Brain (organoid and tissue), 16 donors: ENCODE measurements at places on chromosomes 16 and 17. TPM values are rescaled to one million over a fixed set of nuclear protein-coding genes. Genes with fewer than 3 reads are reported as not detected.

Gene OR1E2
- polyA plus RNA-seq, result not detected

Gene DPEP3
- polyA plus RNA-seq, result 0.15 TPM

Gene PRR35
- polyA plus RNA-seq, result not detected

Gene TVP23A
- polyA plus RNA-seq, result 1.1 TPM

Gene CES3
- polyA plus RNA-seq, result 0.93 TPM

Gene HOXB1
- not detected for polyA plus RNA-seq

Gene TEKT5
- not detected for polyA plus RNA-seq

Gene CTRL
- polyA plus RNA-seq, result 1.0 TPM

Gene CAMKK1
- polyA plus RNA-seq, result 21.9 TPM

Gene CHAD
- 2.7 TPM for polyA plus RNA-seq

Gene KCNJ12
- polyA plus RNA-seq, result 2.9 TPM

Gene KIF2B
- polyA plus RNA-seq, result not detected

Gene RSL1D1
- polyA plus RNA-seq, result 66.8 TPM

Gene TNRC6A
- 10.1 TPM for polyA plus RNA-seq

Gene PMFBP1
- 0.41 TPM for polyA plus RNA-seq

Gene NEK8
- 2.1 TPM for polyA plus RNA-seq

Gene LCAT
- polyA plus RNA-seq, result 22.1 TPM

Gene DLX3
- polyA plus RNA-seq, result not detected

Gene G6PC1
- polyA plus RNA-seq, result not detected

Gene HIC1
- 2.6 TPM for polyA plus RNA-seq

Gene P2RX1
- polyA plus RNA-seq, result not detected

Gene HSPB9
- polyA plus RNA-seq, result 0.54 TPM

Gene ACADVL
- 229 TPM for polyA plus RNA-seq

Gene GUCY2D
- polyA plus RNA-seq, result not detected

Gene CHMP1A
- 100 TPM for polyA plus RNA-seq

Gene MSLN
- 0.63 TPM for polyA plus RNA-seq

Gene TP53TG3B
- 13.1 TPM for polyA plus RNA-seq

Gene MMP28
- polyA plus RNA-seq, result 8.9 TPM

Gene SHBG
- polyA plus RNA-seq, result 2.3 TPM

Gene CTDNEP1
- 310 TPM for polyA plus RNA-seq

Gene HOXB6
- 31.9 TPM for polyA plus RNA-seq
